ENCODE measurements at places on chromosomes 12 and 14. TPM values are rescaled to one million over a fixed set of nuclear protein-coding genes. Genes with fewer than 3 reads are reported as not detected.

GRCh38 chr12:72296389-72296788, 24.2 kb downstream of the TRHDE start:
- peak; percentile 97 for DNase-seq

GRCh38 chr14:99519931-99520421, 38.8 kb downstream of the CCNK start:
- no peak for DNase-seq

- no peak for DNase-seq
Observed at GRCh38 chr14:99234961-99235571, 36.9 kb downstream of the BCL11B start.

- DNase-seq = no peak
Observed at GRCh38 chr12:16299403-16299802, 21.9 kb upstream of the SLC15A5 start.

GRCh38 chr14:104591506-104592291, 12.1 kb downstream of the C14orf180 start:
- no peak for DNase-seq

DNA sequence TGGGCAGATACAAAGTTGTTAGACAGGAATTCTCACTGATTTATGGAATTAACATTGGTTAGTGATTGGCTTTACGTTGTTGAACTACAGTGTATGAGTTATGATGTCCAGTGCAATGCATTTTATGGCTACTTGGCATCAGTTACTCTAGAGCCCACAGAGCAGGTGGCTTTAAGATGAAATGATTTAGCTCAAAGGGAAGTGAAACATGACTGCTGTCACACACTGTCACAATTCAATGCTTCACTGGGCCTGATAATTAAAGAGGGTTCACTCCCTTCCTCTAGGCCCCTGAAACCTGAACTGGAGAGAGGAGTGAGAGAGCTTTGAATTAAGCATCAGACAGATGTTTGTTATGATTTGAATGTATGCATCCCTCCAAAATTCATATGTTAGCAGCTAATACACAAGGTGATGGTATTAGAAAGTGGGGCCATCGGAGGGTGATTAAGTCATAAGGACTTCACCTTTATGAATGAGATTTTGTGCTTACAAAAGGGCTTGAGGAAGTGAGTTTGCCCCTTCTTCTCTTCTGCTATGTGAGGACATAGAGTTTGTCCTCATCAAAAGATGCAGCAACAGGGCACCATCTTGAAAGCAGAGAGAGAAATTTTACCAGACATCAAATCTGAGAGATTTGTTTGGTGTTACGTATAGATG, 175.8 kb upstream of the GRIN2B start:
- no peak for DNase-seq

DNA sequence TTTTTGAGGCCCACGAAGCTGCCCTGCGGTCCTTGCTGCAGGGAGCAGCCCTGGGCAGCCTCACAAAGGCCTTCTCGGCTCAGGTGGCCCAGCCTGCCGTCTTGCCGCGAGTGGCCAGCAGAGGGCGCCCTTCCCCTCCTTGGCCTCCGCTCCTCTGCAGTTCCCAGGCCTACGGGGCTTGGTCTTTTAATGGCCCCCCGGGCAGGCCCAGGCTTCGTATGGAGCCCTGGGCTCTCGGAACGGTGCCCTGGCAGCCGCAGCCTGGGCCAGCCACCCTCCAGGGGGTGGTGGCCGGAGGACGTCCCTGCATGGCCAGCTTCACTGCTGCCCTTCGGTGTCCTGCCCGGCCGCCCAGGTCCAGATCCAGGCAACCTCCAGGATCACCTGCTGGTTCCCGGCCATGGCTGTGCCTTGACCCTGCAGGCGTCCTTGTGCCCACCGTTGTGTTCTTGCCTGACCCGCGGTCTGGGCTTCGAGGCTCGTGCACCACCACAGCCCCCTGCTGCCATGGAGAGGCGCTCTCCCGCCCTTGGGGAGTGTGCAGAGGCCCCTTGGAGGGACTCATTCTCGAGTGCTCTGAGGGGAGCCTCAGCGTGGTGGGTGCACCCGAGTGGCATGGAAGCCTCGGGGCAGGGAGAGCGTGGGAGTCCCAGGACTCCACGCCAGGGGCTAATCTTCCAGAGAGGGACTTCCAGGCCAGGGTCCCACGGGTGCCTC, 9.4 kb downstream of the ASPG start:
- DNase-seq = no peak

GRCh38 chr12:25730489-25731349, 177.6 kb upstream of the LMNTD1 start:
- no peak for DNase-seq

Gene STON2
- 17.9 TPM for total RNA-seq

Gene DCN
- 2.9 TPM for total RNA-seq

Gene VIPAS39
- total RNA-seq = 23.4 TPM

Gene PLEK2
- total RNA-seq = 44.4 TPM

Gene C12orf75
- 276 TPM for total RNA-seq

All from kidney epithelial cell (primary cell).